Activated naive CD4-positive, alpha-beta T cell (primary cell): ENCODE measurements at places on chromosomes 2 and 18.

DNA sequence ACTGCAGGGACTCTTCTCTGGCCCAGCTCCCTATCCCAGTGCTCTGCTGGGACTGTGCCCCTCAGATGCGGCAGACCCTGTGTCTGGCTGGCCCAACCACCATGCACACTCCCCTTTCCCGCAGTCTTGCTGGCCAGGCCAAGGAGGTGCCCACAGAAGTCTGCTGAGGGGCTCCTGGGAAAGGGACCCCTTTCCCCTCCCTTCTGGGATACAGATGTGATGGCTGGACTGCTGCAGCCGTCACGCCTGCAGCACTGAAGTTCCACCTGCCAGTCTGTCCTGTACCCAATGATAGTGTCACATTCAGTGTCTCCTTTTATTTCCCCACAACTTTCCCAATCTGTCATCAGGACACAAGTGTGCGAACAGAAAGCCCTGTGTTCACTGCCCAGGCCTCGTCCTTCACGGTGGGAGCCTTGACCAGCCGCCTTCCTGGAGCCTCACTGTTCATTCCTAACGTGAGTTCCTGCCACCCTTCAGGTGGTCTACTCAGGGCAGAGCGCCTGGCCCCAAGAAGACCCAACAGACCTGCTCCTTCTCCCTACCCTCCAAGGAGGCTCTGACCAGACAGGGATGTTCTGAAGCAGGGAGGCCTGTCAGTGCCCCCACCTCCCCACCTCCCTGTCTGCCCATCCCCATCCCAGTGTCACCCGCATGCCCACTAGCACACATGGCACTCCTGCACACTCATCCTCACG lies 47.1 kb downstream of the ANKMY1 start:
- no peak for DNase-seq

GRCh38 chr18:58438958-58439300 lies 190.0 kb downstream of the ALPK2 start:
- no peak for DNase-seq

- DNase-seq, result no peak
Observed at GRCh38 chr2:237490009-237490711, 3.1 kb downstream of the MLPH start.

DNA sequence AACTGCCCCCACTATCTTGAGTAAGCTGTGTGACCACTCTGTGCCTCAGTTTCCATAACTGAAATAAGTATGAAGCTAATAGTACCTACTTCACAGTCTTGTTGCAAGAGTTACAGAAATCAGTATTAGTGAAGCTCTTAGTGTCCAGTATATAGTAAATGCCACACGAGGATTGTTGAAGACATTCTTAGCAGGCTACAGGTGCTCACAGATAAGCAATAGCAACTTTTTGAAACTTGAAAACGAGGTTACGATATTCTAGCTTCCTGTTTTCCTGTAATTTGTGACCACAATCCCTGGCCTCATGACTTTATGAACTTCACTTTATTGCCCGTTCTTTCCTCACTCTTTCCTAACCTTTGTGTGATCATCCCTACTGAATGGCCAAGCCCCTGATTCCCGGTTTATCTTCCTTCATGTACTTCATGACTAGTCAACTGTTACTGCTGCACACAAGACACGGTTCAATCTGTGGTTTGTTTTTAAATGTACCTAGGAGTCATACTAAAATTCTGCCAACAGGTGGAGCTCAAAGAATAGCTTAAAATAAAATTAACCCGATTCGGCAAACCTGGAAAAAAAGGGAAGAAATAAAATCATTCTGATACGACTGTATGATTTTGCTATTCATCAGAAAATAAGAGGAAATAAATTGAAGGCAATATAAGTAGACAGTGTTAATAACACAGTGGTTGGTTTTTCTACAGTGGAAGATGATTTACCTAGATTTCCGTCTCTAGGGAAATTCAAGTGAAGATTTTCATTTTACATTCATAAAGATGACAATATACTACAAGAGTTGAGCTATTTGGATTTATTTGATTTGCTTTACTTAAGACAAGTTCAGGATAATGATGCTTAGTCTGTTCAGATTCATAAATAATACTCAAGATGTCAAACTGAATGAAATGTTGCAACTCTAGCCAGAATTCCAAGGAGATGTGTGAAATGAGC lies 38.1 kb upstream of the STAT1 start:
- DNase-seq, result no peak

DNA sequence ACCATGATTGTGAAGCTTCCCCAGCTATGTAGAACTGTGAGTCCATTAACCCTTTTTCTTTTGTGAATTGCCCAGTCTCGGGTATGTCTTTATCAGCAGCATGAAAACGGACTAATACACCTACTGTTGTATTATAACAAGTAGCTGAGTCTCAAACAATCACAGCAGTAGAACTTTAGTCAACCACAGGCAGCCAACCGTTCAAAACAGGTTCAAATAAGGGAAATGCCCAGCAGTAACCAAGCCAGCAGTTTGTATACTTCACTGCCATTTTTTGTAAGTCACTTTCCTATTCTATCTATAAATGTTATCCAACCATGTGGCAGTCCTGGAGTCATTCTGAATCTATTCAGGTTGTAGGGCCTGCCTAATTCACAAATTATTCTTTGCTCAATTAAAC lies 1560.6 kb upstream of the SLC39A10 start:
- DNase-seq, result no peak

GRCh38 chr2:210768329-210768910 lies 212.0 kb downstream of the CPS1 start:
- no peak for DNase-seq

DNA sequence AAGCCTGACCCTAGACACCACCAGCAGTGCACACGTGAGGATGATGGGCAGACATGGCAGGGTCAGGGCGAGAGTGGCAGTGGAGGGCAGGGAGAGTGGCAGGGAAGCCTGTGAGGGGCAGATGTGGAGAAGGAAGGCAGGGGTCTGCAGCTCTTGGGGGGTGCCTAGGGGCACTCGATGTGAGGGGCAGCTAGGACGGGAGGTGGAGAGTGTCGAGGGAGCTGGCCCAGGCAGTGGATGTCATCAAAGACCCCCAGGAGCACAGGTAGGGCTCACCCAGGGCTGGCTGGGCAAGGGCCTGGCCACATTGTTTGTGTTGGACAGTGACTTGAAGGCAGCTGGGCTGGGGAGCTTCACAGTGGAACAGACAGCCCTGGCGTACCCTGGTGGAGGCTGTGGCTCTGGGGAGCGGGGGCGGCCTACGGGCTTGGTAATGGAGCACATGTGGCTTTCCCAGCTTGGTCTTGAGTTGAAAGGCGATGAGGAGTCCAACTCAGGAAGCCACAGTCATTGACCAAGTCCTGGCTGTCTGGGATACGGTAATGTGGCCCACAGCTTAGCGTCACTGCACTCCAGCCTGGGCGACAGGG lies 87.1 kb downstream of the RTP5 start:
- DNase-seq, result no peak
